A172 (cell line): ENCODE measurements at places on chromosomes 16 and 17.

DNA sequence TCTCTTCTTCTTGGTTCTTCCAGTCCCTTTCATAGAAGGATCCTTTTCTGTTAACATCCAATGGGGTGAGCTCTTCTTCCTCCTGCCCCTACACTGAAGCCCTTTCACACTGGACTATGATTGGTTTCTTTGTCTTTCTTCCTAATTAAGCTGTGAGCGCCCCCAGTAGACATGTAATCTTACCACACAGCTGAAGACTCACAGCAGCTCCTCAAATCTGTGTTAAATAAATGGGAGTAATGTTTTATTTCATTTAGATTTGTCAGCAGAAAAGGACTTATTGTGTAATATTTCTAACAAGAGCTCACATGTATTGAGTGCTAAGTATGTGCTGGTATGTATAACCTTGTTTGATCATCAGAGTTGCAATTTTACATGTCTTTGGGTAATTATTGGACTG, 55.7 kb downstream of the TOX3 start:
- no peak for DNase-seq

DNA sequence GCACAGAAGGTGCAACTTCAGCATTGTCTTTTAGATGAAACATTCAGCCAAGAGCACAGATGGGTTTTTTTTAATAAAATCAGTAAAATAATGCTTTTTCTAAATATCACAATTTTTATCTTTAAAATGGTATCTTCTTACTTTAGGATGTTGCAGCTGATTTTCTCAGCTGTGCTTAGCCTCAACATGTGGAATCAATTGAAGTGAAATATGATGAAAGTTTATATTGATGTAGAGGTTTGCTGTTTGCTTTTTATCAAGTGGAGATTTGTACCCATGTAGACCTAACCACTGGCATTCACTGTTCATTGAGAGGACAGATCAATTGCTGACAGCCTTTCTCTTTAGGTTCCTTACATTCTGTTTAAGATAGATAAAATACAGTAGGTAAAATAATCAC, 107.8 kb downstream of the CYB561 start:
- no peak for DNase-seq

- DNase-seq: no peak
Observed at GRCh38 chr16:63337264-63337663, 1301.0 kb upstream of the CDH8 start.

GRCh38 chr17:61458421-61459141, 6.4 kb downstream of the TBX4 start:
- no peak for DNase-seq

DNA sequence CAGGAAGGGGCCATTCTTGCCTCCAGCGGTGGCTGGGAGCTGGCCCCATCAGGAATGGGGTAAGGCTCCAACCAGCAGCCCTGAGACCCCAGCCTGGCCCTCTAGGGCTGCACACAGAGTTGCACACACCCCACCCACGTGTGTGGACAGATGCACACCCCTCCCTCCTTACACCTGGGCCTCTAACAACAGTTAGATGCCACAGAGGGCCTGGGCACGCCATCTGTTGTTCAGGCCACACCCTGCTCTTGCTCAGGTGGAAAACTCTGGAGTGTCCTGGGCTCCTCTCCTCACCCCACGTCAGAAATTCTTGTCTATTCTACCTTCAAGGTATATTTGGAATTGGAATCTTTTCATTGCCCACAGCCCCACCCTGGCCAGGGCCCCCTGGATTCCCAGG, 13.3 kb upstream of the RAI1 start:
- DNase-seq: no peak

GRCh38 chr16:67565470-67566100, 3.3 kb downstream of the CTCF start:
- DNase-seq: no peak

DNA sequence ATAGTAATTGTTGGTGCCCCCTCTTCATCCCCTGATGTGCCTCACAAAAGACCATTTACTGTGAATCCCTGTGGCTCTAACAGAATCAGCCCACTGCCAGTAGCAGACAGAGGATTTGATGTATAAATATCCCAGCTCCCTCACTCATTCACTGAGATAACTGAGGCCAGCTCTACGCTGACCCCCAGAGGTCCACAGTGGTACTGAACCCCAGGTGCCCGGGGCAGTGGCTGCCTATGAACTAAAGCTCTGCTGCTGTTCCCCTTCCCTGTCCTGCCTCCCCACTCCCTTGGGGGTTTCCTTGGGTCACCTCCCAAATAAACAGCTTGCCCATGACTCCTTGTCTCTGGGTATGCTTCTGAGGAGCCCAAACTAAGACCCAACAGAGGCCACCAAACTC, 295.8 kb downstream of the FOXL1 start:
- DNase-seq: no peak

DNA sequence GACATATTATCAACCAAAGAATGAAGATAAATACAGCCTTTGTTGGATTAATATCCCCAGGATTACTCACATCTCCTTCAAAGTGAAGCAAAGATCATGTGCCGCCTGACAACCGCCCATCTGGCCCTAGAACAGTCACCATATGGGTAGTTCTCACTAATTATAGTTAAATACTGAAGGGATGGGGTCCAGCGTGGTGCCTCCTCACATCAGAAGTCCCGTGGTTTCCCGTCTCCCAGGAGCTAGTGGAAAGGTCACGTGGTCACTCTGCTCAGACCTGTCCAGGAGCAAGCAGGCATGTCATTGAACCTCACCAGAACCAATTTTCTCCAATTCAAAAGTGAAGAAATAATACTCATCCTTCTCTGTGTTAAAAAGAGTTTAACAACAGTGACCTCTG, 434.5 kb downstream of the SHISA9 start:
- no peak for DNase-seq

DNA sequence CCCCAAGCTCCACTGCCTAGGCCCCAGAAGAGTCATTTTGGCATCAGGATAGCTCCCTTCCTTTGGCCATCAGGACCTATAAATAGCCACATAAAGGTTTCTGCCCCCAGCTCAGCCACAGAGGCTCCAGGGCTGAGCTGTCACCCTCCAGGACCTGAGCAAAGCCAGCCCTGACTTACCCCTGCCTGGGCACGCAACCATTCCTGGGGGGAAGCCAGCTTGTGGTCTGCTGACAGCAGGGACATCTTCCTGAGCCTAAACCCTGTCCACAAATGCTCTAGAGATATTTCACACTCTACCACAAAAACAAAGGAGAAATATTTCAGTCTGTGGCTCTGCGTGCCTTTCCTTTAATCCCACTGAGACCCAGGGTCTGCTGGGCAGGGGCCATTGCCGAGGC, 123.7 kb upstream of the CCL2 start:
- no peak for DNase-seq

- no peak for DNase-seq
Observed at GRCh38 chr17:39660397-39661385, 4.5 kb upstream of the TCAP start.

DNA sequence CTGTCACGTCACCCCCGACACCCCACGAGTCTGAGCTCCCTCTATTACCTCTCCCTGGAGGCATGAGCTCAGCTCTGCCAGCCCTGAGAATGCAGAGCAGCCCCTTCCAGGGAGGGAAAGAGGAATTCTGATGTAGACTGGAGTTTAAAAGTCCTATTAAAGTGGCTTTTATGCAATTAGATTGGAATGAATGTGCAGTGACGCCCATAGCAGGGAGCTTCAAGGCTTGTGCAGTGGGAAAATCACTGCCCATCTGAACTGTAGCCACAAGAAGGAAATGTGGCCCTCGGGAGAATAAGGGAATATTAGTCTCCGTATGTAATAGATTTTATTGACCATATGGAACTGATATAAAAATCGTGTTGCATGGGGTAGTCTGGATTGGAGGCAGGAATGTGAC, 66.9 kb downstream of the ZNF423 start:
- no peak for DNase-seq

- DNase-seq: no peak
Observed at GRCh38 chr17:47281216-47281615, 27.6 kb downstream of the ITGB3 start.

DNA sequence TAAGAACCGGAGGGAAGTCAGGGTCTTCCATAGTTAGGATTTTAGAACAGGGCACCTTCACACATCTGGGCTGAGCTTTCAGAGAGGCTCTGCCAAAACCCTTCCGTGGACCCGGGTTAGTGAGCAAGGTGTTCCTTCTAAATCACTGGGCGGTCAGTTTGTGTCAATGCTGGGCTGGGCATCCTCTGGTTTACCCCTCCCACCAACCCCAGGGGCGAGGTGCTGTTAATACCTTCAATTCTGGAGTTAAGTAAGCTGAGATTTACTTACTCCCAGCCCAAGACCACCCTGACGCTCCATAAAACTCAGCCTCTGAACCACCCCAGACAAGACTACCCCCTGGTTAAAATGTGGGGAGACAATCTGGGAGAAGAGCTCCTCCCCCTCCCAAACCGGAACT, 1.0 kb downstream of the TMEM92 start:
- no peak for DNase-seq
